AG04450 (cell line): ENCODE measurements at places on chromosomes 6 and 20.

- DNase-seq = no peak
These were observed at the start of gene SAMD3 for GRCh38 chr6:130222775-130223174. Gene SAMD3, minus strand, starts transcription at chr6:130222951. Its CDS starts 7,678 bp downstream, at chr6:130215273.

DNA sequence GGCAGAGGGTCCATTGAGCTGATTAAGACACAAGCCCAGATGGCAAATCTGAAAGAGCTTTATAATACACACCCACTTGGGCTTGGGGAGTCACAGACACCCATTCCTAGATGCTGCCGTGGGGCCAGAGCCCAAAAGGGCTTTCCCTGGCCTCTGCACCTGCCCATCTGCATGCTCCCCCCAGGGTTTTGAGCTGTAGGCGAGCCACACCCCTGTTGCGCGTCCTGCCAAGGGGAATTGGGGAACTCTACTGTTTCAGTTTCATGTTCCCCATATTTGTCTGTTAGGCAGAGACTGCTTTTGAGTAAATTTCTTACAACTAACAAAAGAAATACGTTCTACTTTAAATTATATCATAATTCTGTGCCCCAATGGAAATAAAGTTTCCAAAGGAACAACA is 52.9 kb upstream of the FNDC1 start:
- DNase-seq = no peak

DNA sequence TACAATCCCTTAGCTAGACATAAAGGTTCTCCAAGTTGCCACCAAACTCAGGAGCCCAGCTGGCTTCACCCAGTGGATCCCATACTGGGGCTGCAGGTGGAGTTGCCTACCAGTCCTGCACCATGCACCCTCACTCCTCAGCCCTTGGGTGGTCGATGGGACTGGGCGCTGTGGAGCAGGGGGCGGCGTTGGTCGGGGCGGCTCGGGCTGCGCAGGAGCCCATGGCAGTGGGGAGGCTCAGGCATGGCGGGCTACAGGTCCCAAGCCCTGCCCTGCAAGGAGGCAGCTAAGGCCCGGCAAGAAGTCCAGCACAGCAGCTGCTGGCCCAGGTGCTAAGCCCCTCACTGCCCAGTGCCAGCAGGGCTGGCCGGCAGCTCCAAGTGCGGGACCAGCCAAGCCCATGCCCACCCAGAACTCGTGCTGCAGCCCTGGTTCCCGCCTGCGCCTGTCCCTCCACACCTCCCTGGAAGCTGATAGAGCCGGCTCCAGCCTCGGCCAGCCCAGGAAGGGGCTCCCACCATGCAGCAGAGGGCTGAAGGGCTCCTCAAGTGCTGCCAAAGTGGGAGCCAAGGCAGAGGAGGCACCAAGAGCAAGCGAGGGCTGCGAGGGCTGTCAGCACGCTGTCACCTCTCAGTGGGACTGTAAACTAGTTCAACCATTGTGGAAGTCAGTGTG is 912.1 kb downstream of the PHF3 start:
- no peak for DNase-seq

DNA sequence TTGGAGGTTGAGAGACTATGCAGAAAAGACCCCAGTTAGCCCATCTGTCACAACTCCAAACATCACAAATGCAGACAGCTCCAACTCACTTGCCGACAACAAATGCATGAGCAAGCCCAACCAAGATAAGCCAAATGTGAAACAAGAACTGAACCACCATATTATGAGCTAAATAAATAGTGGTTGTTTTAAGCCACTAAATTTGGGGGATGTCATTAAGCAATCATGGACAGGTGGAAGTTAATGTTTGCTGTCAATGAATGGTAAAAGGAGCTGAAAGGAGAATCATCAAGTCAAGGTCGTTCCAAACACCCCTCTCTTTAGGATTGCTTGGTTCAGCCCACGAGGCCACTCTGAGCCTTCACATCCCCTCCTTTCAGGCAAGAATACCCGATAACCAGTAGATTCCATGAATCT is 71.2 kb upstream of the PLCB4 start:
- DNase-seq = no peak

DNA sequence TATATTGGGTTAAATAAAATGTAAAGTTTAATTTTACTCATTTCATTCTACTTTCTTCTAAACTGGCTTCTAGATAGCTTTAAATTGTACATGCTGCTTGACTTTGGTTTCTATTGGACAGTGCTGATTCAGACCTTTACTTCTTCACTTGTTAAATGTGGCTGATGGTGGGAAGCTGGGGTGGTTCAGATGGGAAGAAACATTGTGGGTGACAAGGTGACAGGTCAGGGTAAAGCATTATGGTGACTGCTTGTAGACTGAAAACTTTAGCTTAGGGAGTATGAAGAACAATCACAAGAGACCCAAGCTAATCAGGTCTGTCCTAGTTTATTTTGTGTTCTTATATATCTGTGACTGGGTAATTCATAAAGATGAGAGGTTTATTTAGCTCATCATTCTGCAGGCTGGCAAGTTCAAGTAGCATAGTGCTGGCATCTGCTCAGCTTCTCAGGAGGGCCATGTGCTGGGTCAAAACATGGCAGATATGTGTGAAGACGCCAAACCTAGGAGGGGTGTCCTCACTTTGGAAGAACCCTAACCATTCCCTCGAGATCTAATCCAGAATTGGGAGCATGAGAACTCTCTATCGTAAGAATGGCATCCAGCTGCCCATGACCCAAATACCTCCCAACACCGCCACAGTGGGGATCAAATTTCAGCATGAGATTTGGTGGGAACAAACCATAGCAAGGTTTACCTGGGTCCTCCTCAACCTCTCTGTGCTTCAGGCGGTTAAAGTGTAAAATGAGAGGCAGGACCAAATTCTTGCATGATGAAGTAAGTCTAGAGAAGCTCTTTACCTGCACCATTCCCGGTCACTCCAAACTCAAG is 102.8 kb downstream of the FYN start:
- DNase-seq = no peak

DNA sequence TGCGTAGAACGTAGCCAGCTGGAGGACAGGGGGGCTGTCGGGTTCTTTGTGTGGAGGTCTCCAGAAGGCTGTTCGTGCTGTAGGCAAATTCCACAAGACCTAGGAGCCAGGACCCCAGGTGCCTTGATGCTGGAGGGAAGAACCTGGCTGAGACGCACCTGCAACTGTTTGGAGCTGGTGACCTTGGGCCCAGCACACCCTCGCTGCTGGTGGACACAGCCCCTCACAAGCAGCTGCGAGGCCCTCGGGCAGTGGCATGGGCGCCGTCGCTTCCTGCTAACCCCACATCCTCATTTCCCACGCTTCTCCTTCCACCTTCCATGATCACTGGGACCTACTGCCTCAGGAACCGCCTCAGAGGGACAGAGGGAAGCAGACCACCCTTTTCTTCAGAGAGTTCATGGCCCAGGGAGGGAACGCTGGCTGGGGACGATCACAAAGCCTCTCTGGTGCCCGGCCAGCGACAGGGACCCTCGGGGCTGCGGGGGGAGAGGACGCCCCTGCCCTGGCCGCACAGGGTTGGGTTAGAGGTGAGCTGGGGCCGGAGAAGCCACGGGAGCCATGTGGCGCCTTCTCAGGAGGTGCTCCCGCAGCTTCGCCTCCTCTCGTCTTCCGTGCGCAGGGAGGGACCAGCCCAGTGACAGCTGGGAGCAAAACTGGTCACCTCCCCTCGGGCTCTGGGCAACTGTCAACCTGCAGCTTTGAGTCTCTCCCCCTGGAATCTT is 18.4 kb downstream of the DLL1 start:
- no peak for DNase-seq

DNA sequence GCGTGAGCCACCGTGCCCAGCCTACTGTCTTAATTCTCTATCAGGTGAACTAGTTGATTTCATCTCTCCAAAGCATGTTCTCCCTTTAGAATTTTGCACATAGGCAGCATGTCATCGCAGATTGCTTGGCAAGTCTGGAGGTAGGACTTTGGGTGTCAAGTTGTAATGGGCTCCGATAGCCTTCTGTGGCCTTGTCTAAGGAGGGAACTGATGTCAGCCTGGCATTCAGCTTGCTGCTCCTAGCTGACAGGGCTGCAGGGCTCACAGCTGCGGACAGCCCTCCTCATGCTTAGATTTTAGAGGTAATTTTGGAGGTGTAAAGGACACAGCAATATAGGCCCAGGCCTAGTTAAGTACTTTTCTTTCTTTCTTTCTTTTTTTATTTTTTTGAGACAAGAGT is 11.3 kb downstream of the CHMP4B start:
- DNase-seq = no peak

DNA sequence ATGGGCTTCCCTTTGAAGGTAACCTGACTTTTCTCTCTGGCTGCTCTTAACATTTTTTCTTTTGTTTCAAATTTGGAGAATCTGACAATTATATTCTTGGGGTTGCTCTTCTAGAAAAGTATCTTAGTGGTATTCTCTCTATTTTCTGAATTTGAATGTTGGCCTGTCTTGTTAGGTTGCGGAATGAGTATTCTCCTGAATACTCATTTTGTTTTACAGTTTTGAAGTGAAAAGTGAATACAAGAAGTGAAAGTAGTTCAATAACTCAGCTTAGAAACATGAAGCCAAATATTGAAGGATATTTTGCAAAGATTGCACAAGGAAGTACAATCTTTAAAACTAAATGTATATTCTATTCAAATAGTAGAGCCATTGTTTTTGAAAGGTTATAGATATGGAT is 120.2 kb upstream of the MAP3K4 start:
- DNase-seq = no peak

- DNase-seq = no peak
These were observed 47.4 kb downstream of the TRDN start for GRCh38 chr6:123589317-123589716.

DNA sequence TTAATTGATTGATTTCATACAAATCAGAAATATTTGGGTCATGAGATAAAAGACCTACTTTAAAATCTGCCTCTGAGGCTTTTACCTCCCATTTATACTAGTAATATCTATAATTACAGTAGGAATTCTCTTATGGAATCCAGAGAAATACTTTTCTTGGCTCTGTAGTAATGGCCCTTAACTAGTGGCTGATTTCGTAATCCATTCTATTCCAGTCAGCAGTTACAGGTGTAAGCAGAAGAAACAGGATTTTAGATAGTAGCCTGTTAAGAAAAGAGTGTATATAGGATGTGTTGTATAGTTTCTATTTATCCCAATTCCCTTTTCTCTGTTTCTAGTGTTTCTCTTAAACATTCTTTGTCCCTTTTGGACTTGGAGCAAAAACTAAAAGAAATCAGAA is 21.2 kb downstream of the PEX3 start:
- no peak for DNase-seq

DNA sequence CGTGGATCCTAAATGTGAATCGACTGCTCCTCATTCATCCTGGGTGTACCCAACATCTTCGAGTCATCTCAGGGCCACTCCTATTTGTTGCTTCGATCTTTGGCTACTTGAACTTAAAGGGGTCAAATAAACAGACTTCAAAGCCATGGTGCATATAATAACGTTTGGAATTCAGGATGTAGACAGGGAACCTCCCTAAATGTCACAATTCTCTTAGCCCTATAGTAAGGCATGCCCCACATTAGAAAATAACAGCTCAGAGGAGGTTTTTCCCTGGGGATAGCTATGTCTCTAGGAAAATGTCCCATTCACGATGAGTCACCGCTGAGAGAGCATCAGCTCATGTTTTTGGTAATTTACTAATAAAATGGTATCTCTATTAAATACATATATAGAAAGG is 54.8 kb upstream of the BMP6 start:
- DNase-seq = no peak

DNA sequence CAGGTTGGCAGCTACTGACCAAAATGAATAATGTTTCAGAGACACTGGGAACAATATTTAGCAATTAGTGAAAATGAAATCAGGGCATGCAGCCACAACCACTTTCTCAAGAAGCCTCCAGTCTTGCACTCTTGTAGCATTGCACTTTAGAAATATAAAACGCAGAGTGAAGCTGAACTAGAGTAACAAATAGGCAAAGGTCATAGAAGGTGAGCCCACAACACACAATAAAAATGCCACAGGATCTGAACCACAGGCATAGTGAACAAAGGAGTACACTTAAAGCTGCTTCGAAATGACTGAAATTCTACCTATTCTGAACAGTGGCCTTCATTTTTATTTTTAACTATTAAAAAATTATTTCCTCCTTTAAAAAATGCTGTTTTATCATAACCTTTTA is 25.0 kb downstream of the DDO start:
- DNase-seq = no peak

DNA sequence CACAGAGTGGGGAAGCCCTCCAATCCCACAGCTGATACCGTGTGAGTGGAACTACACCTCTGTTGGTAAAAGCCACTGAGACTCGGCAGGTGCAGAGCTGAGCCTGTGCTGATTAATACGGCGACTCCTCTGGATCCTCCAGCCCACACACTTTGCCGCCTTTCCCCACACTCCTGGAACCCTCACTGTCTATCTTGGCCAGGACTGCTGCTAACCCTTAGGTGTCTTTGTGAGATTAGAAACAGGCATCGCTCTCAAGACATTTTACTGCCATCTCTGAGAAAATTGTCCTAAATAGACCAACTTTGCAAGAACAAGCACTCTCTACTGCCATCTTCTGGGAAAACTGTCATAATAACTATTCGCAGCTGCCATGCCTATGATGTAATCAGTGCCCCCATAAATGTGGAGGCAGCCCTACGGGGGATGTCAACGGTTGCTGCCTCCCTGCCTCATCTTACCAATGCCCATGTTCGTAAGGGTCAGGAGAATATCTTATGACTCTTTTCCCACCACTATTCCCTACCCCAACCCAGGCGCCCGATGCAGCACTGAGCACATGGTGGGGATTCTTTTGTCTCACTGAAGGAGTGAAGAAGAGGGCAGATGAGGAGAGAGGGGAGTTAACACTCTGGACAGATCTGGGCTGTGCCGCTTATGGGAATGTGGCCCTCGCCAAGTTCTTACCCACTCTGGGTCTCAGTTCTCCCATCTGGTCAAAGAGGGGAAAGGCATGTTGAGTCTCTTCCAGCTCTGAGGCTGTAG is 26.1 kb upstream of the KCNB1 start:
- DNase-seq = no peak

DNA sequence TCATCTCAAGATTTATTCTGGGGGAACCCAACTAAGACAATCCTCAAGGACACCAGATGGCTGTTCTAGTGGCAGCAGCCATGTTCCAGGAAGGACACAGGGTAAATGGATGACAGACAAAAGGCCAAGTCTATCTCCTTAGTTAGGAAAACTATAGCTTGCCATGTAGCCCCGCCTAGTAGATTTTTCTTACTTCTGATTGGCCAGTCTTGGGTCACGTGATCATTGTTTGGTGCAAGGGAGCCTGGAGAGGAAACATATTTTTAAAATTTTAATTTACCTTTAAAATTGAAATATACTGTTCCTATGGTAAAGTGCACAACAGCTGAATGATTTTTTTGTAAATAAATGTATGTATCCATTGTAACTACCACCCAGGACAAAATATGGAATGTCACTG is 4.4 kb upstream of the KCNS1 start:
- DNase-seq = no peak

DNA sequence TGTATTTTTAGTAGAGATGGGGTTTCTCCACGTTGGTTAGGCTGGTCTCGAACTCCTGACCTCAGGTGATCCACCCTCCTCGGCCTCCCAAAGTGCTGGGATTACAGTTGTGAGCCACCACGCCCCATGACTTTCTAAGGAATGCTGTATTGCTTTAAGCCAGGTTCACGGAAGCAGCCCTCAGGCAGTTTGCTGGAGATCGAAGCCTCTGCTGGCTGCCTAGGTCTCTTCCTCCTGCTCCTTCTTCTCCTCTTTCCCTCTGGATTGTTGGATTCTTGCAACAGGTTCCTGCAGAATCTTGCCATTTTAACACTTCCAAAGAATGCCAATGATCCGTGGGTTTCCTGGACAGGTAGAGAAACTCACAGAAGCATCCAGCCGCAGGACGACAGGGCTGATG is 29.3 kb upstream of the B4GALT5 start:
- no peak for DNase-seq
